ENCODE measurements at places on chromosomes 5 and 9. TPM values are rescaled to one million over a fixed set of nuclear protein-coding genes. Genes with fewer than 3 reads are reported as not detected.

- DNase-seq = no peak
Measured at GRCh38 chr9:121609822-121610637, 41.4 kb upstream of the DAB2IP start.

GRCh38 chr5:158313027-158313732 is 454.2 kb upstream of the CLINT1 start:
- no peak for DNase-seq

DNA sequence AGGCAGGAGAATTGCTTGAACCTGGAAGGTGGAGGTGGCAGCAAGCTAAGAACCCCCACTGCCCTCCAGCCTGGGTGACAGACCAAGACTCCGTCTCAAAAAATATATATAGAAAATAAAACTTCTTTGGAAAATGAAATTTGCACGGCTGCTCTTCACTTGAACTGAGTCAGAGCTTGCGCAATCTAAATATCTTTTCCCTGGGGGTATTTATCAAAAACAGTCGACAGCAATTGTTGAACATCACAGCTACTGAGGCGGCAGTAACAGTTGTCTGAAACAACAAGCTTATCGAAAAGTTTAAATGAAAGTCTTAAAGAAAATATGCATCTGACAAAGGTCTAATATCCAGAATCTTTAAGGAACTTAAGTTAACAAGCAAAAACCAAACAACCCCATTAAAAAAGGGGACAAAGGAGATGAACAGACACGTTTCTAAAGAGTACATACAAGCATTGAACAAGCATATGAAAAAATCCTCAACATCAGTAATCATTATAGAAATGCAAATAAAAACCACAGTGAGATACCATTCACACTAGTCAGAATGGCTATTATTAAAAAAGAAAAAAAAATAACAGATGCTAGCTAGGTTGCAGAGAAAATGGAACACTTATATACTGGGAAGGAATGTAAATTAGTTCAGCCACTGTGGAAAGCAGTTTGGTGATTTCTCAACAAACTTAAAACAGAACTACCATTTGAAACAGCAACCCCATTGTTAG is 153.6 kb upstream of the CDH9 start:
- DNase-seq = no peak

DNA sequence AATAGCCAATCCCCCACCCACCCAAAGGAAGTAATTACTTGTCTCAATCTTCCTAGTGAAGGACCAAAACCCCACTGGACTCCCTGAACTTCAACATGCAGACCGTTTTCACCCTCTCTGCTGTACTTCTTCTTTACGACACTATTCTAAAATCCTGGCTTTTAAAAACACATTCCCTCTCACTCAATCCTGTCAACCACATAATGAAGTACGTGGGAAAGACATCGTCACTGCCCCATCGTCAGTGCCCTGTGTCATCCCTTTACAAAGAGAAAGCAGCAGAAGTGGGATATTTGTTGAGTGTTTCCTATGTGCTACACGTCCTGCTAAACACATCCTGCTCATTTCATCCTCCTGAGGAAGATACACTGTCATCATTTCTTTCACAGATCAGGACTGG is 54.2 kb downstream of the MAPKAP1 start:
- no peak for DNase-seq

DNA sequence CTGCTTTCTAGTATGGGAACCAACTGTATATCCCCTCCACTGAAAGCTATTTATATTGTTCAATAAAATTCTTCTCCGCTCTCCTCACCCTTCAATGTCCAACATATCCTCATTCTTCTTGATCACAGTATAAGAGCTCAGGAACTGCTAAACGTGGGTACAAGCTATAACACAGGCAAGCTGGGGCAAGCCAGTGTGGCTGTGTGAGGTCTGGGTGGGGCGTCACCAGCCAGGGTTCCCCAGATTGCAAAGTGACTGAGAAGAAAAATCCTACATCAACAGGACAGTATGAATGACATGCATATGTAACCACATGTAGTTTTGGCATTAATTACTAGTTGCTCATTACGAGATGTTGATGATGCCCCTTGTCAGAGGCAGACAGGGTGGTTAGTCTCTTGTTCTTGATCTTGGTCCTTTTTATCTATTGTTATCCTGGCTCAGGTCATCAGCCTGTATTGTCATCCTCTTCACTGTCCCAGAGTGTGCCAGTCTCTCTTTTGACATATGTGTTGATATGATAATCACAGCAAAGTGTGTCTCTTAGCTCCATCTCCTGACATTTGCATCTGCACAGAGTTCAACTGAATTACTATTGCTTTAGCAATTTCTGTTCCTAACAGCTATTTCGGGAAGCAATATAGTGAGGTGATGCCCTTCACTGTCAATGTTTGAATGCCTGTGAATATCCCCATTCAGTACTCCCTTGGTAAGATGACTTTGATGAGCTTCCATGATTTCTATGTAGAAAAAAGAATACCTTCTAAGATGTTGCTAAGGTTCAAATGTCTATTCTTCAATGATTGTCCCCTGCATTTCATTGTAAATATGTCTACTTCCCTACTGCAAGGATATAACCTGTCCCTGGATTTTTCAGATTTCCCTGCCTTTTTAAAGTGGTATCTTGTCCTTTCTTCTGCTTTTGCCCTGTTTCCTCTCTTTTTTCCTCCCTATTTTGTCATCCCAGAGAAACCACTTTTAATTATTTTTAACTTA is 140.3 kb downstream of the MAT2B start:
- no peak for DNase-seq

DNA sequence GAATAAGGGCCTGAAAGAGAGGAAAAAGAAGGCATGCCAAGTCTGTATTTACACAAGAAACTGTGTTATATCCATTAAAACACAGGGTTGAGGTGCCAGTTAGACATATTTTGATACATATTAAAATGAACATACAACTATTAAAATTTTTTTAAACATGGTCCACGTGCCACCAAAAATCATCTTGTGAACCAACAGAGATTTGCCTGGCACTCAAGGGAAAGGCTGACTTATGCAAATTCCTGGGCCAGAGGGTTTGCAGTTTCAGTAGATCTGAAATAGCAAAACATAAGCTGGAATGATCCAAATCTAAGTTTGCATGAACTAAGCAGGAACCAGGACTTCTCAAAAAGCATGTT is 168.7 kb downstream of the SLIT3 start:
- no peak for DNase-seq

GRCh38 chr5:82570-82969 is 9.4 kb upstream of the PLEKHG4B start:
- DNase-seq = no peak

DNA sequence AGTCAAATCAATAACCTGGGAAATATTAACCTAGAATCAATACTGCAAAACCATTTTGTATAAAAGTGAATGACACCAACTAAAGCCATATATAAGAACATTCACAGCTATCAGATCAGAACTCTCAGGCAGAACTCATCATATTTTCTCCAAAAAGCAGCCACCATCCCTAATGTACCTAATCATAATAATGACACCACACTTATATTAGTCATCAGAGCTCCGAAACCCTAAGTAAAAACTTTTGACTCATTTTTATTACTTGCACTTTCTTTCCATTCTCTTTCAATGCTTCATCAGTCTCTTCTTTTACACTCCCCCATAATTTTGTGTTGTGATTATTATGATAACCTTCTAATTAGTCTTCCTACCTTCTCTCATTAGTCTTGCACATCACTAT is 45.3 kb downstream of the INSL6 start:
- DNase-seq = no peak

DNA sequence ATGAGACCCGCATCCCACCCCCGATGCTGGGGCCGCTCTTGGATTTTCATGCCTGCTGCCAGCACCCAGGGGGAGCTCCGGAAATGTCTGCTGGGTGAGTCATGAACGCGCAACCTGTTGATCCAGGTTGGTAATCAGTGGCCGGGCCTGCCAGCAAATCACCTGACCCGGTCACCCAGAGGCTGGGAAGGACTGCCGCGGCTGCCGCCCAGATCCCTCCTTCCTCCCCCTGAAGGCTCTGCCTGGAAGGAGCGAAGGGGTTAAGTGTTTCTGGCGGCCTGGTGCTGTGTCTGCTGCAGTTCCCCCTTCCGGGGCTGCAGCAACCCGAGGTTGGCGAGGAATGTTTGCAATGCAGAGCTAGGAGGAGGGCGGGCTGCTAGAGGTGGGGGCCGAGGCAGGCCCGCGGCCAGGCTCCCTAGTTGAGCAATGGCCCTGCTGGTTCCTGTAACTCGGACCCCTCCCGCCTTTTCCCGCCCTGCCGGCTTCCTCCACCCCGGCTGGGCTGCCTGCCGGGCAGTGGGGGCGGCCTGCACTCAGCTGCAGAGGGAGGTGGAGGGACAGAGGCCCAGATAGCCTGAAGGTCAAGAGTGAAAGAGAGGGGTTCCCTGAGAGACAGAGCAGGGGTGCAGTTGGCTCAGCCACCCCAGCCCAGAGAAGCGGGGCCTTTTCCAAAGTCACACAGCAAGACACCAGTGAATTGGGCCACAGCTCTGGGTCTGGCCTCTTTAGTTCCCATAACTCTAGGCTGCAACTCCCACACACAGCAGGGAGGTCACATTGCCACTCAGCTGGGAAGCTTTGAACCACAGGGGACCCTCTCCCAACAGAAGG is 156.3 kb upstream of the IER5L start:
- DNase-seq = peak; percentile 88

- peak; percentile 68 for DNase-seq
Measured at GRCh38 chr9:97518909-97519307, 17.4 kb downstream of the TMOD1 start.

The PIGO gene
- 32.9 TPM for total RNA-seq

The NTNG2 gene
- 3.0 TPM for total RNA-seq

The PCDHGA2 gene
- total RNA-seq = 1.8 TPM

The ZDHHC21 gene
- total RNA-seq = 30.4 TPM

The ANKRD31 gene
- total RNA-seq = 0.04 TPM

The NFIB gene
- 41.2 TPM for total RNA-seq

The EXOSC3 gene
- total RNA-seq = 89.6 TPM

The C9 gene
- total RNA-seq = not detected
